Spinal cord (tissue), 10 donors: ENCODE measurements at places on chromosomes 4 and X.

DNA sequence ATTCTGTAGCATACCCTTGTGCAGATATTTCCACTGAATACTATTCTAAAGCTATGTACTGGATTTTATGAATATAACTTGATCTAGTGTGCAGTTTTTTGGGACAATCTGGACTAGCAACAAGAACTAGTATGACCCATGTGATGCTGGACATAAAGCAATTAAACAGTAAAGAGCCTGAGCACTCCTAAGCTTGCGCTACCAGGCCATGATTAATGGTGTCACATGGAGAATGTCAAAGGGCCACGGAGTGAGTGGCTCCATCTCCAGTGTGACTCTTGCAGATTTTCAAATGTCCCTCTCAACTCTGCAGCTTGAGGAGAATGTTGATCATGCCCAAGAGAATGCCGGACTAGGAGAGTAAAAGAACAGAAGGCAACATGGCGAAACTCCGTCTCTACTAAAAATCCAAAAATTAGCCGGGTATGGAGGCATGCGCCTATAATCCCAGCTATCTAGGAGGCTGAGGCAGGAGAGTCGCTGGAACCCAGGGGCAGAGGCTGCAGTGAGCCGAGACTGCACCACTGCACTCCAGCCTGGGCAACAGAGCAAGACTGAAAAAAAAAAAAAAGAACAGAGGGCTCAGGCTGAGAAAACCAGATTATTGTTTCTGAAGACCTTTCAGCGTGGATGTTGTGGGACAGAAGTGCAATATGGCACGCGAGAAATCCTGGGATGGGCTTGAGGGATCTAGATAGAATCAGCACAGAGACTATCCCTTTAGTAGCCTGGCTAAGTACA is 45.0 kb downstream of the TIGD2 start:
- DNase-seq = no peak

GRCh38 chr4:15690020-15690809 is 8.6 kb downstream of the FAM200B start:
- no peak for DNase-seq

GRCh38 chrX:7286168-7286837 is 138.3 kb upstream of the PUDP start:
- DNase-seq = no peak

- DNase-seq = no peak
Measured at GRCh38 chrX:69290292-69290691, 125.0 kb upstream of the PJA1 start.

DNA sequence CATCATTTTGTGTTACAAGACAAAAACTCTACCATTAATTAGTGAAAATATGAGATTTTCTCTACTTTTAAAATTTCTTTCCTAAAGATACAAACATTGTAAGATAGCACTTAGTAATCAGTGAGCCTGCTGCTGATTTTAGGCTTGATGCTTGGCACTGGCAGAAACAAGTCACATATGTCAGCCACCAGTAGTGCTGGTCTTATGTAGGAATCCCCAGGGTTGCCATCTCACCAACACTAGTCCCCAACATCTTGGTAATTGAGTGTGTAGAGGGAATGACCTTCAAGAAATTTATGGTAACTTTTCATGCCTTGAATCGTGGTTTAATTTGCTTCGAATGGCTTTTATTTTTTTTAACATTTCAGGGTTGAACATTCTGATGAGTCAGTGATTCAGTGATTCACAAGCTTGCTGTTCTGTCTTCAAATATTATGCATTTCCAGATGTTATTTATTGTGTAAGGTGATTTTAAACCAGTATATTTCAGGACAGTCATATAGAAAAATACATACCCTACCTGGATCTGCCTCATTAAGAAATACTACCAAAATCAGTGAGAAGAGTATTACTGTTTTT is 11.9 kb downstream of the EXOC1 start:
- DNase-seq = no peak

GRCh38 chr4:98030059-98030458 is 113.2 kb downstream of the STPG2 start:
- no peak for DNase-seq

GRCh38 chr4:107736924-107737448 is 17.0 kb upstream of the PAPSS1 start:
- DNase-seq = no peak

- DNase-seq = no peak
Measured at GRCh38 chr4:89152972-89153371, 41.6 kb downstream of the TIGD2 start.

- no peak for DNase-seq
Measured at GRCh38 chr4:47598320-47598719, 113.2 kb downstream of the ATP10D start.

- DNase-seq = no peak
Measured at GRCh38 chrX:118523920-118524319, 28.3 kb downstream of the DOCK11 start.

DNA sequence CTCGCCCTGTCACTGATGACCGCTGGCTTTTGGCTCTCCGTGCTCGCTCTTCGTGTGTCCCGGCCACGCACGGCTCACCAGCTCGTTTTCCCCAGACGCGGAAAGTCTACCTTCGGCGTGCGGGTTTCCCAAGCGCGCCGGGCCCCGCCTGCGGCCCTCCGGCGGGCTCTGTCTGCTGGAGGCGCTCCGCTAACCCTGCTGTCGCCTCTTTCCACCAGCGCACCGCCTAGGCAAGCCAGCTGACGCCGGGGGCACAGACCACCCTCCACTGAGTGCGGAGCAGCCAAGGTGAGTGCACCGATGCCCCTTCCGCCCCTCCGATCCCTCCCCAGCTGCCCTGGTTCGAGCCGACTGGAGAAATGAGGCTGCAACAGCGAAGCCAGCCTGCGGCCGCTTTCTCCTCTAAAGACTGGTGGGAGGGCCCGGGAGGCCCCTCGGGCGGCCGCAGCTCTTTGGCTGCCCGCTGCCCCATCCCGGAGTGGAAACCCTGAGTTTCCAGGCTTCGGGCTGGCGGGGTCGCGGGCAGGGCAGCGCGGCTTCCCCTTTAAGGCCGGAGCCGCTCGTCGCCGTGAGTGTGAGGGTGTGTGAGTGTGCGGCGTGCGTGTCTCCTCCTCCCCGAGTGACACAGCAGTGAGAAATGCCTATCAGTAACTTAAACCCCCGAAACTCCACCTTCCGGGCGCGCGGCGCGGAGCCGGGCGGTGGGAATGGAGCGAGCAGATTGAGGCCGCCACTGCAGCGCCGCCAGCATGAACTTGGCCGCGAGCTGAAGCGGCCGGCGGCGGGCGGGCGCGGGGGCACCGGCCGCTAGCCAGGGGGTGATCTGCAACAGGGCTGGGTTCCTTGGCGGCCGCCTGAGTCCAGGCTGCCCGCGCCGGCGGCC is at the start of gene MAMLD1:
MAMLD1 (plus strand) TSS at position 719 of the 883 bp plus-strand sequence. CDS start 82,200 bp downstream, outside the sequence.
- no peak for DNase-seq

DNA sequence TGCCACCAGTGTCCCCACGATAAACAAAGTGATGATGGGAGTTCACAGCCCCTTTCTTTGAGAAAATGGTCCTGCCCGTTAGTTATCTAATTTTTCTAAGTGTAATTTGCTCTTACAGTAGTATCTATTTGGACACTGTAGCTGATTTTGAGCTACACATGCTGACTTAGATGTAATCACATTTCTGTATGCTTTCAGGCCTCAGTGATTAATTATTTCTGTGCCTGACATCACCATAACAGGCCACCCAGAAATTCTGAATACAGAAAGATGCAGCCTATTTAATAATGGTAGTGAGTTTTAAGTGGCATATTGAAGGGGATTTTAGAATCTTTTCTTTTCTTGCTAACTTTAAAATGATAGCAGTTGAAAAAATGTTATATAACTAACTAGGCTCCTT is 147.6 kb upstream of the ANXA10 start:
- no peak for DNase-seq

- DNase-seq = no peak
Measured at GRCh38 chr4:10728016-10728415, 43.4 kb upstream of the CLNK start.

GRCh38 chr4:37453281-37453998 is 208.9 kb downstream of the NWD2 start:
- DNase-seq = peak; percentile 86

GRCh38 chr4:153901220-153901619 is 112.3 kb upstream of the SFRP2 start:
- no peak for DNase-seq

- DNase-seq = peak; percentile 43
Measured at GRCh38 chrX:103831803-103832544, at the start of gene RAB9B. Gene RAB9B, minus strand, starts transcription at chrX:103832257. Its CDS starts 6,473 bp downstream, at chrX:103825784.

- no peak for DNase-seq
Measured at GRCh38 chrX:15864629-15865028, 10.0 kb upstream of the AP1S2 start.

DNA sequence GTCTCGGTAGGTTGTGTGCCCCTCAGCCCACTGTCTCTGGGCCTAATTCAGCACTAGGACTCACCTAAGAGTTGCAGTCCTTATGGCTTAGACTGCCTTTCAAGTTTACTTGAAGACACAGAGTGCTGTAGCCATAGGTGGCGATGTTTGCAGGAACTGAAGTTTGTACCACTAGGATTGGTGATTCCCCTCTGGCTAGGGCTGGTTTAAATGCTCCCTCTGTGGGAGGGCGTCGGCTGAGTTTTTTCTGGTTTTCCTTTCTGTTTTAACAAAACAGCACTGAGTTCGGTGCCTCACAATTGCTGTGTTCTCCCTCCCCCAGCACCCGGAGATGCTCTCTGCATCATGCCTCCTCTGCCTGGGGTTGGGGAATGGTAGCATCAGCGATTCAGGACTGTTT is 480.9 kb downstream of the PCDH11X start:
- no peak for DNase-seq

GRCh38 chr4:145791988-145792387 is 112.0 kb downstream of the C4orf51 start:
- no peak for DNase-seq

DNA sequence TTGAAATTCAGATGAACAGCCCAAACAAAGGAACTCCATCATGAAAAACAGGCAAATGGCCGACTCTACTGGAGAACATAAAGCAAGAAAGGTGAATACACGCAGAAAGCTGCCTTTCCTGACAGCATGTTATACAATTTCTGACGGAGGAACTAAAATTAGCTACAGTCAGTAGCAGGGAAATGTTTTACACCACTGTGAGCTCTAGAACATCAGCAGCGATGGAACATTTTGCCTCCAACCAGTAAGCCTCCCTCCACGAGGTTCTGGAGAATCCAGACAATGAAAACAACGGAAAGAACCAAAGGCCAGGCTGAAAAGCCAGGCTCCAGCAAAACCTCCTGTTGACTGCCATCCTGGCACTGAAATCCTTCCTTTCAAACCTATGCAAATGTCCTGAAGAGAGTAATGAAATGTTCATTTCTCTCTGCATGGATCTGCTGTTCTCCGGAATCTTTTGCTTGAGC is 78.9 kb downstream of the IRF2 start:
- DNase-seq = no peak

GRCh38 chr4:139331185-139331584 is 28.9 kb upstream of the NDUFC1 start:
- no peak for DNase-seq

- no peak for DNase-seq
Measured at GRCh38 chrX:17459008-17459611, 84.1 kb downstream of the NHS start.

GRCh38 chr4:86934147-86934770 is 552 bp upstream of the AFF1 start:
- no peak for DNase-seq

DNA sequence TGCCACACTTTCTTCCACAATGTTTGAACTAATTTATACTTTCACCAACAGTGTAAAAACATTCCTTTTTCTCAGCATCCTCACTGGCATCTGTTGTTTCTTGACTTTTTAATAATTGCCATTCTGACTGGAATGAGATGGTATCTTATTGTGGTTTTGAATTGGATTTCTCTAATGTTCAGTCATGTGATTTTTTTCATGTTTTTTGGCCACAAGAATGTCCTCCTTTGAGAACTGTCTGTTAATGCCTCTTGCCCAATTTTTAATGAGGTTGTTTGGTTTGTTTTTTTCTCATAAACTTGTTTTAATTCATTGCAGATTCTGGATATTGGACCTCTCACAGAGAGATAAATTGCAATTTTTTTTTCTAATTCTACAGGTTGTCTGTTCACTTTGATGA is 1195.2 kb downstream of the TECRL start:
- no peak for DNase-seq

DNA sequence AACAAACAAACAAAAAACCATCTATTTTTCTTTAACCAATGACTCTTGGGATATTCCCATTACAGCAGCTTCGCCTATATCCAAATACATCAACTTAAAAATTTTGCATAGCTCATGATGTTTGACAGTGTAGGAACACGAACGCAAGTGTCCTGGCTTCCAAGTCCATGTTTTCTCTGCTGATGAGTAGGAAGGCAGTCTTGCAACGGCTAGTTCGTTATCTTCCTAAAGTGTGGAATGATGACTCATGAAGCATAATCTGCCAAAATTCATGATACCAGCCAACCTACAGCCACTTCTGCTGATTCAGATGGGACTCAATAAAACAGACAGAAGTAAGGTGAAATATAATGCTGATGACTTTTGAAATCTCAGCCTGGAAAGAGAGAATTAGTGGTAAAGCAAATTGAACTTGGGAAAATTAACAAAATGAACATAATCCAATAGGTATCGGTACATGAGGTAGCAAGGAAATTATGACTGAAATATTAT is 6.4 kb upstream of the SEPTIN11 start:
- DNase-seq = no peak

GRCh38 chrX:71653344-71653743 is 14.0 kb upstream of the LOC101059915 start:
- no peak for DNase-seq

DNA sequence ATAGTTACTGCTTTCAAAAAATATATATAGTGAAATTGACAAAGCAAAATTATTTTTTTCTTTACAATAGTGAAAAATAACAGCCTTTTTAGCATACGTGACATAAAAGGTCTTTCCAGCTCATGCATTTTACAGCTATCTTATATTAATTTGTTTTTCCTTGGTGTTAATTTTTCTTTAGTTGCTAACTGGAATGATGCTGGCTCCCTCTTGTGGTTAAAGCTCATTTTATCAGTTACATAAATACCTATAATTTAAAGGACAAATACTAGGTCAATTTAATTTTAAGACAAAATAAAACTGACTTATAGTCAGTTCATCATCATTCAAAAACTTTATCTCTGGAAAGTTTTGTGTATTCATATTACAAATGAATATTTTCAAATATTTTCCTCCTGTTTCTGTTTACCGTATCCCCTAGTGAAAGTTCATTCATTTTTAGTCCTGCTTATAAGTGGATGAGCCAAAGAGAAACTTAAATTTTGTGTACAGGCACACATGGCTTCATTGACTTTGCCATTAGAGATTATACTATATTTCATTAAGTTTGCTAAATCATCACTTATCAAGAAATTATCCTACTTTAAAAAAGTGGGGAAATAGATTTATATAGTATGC is 9.9 kb upstream of the ANAPC4 start:
- no peak for DNase-seq

DNA sequence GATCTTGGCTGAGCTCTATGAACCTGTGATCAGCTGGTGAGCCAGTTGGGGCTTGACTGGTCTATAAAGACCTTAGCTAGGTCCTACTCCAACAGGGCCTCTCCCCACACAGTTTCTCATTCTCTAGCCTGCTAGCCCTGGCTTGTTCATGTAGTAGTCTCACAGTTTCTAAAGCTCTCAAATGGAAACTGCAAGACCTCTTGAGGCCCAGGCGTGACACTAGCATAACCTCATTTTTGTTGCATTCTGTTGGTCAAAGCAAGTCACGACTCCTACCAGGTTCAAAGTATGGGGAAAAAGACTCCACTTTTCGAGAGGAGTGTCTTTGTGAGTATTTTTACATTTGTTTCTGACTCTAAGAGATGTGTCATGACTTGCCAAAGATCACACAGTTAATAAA is 50.9 kb downstream of the CEP44 start:
- no peak for DNase-seq

GRCh38 chr4:111986095-111986494 is 159.2 kb upstream of the FAM241A start:
- DNase-seq = peak; percentile 13

GRCh38 chrX:19790829-19791228 is 96.6 kb downstream of the SH3KBP1 start:
- no peak for DNase-seq
